Stimulated activated CD4-positive, alpha-beta T cell treated with anti-CD3 and anti-CD28 coated beads, TNF-alpha, amount 100 ng/mL, for 1 hour (primary cell): ENCODE measurements at places on chromosomes 16 and 17.
A peak's percentile ranks its signal among the peaks of the same experiment; 100 is the strongest.

GRCh38 chr17:43044024-43044423 is 19.0 kb downstream of the RND2 start:
- DNase-seq = no peak

DNA sequence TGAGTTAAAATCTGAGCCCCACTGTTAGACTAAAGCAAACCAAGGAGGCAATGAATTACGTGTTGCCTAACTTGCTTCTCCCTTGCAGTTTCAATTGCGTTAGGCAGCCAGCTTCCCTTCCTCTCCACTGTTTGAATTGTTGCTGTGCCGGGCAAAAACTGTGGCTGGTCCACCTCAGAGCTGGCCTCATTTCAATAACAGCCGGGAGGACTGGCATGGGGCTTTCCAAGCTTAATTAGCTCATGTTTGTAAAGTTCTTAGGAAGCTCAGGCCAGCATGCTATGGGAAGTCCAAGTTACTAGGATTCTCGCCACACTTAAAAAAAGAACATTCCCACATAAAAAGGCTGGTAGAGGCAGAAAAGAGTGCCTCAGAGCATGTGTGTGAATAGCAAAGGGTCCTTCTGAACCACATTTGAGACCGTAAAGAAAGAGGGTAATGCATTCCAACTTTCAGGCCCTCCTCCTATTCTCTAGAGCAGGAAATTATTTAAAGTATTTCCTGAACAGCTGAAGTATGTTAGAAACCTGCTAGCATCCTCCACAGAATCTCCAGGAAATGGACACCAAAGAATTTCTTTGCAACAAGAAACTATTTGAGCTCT is 79.0 kb upstream of the SMURF2 start:
- no peak for DNase-seq

- DNase-seq = no peak
Measured at GRCh38 chr17:80043963-80044362, 7.5 kb downstream of the CCDC40 start.

DNA sequence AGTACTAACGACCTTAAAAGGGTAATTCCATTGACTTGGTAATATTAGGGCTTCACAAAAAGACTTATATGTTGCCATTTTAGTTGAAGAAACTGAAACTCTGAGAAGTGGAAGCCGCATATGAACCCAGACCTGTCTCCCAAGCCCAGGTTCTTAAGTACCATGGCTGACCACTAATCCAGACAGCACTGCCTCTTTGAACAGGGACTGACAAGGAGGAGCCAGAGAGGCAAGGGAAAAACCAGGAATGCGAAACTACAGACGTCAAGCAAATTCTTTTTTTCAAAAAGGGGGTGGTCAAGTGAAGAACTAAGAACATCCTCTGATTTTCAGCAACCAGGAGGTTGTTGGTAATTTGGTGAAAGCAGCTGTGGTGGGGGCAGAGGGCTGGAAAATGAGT is 15.2 kb downstream of the CYB5D1 start:
- DNase-seq = no peak

GRCh38 chr17:20987511-20987910 is 55.3 kb downstream of the USP22 start:
- DNase-seq = no peak

- no peak for DNase-seq
Measured at GRCh38 chr16:71460236-71460635, 1.8 kb downstream of the ZNF23 start.

DNA sequence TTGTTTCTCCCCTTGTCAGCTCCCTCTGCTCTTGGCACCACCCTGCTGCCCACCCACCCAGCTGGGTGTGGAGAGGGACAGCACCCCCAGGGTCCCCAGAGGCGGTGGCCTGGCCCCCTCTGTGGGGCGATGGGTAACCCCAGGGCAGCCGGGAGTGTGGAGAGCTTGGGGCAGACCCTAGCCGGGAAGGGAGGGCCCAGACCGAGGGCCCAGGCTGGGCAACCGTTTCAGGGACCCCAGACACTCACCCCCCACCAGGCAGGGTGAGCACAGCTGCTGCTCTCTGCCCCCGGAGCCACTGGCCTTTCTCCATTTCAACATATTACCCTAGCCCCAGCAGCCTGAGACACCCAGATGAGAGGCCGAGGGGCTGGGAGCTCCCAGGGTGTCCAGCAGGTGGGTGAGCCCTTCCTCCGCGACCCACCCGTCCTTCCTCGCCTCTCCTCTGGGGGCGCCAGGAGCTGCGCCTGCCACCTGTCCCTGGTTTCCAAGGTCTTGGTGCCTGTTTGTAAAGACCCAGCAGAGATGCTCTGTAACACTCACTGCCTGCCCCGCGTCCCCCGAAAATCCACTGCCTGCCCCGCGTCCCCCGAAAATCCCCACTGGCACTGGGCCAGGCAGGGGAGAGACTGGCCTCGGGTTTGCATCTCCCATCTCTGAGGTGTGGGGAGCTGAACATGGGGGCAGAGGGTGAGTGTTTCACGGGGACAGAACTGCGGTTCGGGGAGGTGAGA is 45.4 kb downstream of the BAHCC1 start:
- DNase-seq = no peak

- DNase-seq = no peak
Measured at GRCh38 chr17:17111401-17112393, 69.4 kb downstream of the MPRIP start.

DNA sequence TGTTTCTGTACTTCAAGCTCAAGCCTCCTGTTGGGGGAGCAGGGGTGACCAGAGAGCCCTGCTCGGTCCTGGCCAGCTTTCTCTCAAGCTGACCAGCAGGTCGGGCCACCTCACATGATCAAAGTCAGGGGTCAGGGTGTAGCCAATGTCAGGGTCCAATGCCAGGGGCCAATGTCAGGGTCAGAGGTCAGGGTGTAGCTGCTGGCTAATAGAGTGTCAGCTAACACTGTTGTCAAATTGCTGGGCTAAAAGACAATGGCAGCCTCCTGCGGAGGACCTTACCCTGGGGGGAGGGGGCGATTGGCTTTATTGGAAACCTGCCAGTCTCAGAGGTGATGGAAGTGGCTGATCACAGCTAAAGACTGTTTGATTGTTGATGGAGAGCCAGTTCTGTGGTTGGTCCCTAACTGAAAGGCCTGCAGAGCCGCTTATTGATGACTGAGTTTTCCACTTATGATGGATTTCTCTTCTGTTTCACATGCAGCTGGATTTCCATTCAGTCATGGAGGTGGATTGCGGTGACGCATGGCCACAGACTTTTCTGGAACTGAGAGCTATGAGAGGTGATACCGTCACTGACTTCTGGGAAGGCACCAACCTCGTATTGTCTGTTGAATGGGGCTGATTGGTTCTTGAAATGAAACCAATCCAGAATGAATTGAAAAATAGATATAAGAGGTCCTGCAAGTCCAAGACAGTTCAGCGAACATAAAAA is 97.4 kb upstream of the ZFHX3 start:
- DNase-seq = no peak

DNA sequence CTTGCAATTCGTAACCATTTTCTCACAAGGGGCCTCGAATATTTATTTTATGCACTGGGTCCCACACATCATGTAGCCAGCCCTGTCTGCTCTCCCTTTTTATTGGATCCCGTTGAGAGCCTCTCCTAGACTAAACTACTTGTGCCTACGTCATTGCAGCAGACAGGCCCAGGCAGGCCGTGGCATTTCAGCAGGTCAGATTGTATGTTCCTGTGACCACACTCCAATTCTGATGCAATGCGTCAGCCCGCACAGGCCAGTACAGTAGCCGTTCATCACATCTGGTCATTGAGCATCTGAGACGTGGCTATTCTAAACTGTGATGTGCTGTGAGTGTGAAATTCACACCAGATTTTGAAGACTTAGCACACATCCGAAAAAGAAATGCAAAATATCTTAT is 42.2 kb downstream of the ABAT start:
- DNase-seq = no peak

DNA sequence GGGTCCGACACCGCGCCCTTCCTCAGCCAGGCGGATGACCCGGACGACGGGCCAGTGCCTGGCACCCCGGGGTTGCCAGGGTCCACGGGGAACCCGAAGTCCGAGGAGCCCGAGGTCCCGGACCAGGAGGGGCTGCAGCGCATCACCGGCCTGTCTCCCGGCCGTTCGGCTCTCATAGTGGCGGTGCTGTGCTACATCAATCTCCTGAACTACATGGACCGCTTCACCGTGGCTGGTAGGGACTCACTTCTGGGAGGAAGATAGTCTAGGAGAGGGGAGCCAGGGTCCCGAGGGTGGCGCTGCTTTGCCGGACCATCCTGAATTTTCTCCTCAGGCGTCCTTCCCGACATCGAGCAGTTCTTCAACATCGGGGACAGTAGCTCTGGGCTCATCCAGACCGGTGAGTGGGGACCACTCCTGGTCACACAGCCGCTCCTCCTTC is 601 bp downstream of the SPNS1 start:
- DNase-seq = no peak

DNA sequence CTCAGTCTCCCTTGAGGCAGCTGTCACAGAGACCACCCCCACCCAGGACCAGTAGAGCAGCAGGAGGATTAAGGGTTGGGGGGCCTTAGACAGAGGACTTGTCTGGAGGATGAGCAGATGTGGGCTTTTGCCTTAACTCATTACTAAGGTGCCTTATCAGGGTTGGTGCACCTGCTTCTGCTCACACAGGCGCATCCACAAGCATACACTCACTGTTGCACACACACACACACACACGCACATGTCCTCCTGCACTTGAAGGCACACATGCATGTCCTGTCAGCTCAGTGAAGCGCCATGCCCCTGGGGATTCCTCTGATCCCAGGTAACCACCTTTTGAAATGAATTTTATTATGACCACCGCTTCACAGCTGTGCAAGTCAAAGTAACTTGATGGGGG is 1.2 kb downstream of the GFAP start:
- no peak for DNase-seq

DNA sequence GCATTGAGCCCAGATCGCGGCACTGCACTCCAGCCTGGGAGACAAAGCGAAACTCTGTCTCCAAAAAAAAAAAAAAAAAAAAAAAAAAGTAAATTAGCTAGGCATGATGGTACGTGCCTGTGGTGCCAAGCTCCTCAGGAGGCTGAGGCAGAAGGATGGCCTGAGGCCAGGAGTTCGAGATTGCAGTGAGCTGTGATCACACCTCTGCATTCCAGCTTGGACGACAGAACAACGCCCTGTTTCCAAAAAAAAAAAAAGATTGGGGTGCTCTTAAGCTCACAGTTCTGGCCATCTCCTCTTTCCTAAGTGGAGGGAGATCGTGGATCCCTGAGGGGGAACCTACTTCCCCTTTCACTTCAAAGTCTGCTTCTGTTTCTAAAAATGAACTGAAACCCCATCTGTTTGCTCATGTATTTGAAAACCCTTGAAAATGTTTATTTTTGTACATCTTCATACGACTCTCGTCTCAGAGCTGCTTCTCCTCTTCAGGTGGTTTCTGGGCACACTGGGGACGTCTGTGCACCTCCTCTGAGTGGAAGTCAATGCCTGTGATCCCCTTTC is 138.8 kb downstream of the PRKCA start:
- DNase-seq = no peak

DNA sequence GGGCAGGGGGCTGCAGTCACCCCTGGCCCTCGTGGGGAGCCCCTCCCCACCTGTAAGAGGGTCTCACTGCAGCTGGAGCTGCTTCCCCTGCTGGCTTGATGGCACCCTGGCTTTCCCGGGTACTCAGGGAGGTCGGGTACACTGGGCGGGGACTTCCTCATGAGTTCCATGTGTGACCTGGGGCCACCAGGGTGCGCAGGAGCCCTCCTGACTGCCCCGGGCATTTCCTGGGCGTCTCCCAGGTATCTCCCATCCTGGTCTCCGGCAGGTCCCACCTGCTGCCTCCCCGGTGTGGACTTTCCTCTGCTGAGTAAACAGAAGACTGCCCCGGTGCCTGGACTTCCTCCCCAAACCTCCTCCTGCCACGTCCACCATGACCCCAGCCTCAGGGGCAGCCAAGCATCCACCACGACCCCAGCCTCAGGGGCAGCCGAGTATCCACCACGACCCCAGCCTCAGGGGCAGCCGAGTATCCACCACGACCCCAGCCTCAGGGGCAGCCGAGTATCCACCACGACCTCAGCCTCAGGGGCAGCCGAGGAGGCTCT is 40.9 kb downstream of the CBFA2T3 start:
- no peak for DNase-seq

DNA sequence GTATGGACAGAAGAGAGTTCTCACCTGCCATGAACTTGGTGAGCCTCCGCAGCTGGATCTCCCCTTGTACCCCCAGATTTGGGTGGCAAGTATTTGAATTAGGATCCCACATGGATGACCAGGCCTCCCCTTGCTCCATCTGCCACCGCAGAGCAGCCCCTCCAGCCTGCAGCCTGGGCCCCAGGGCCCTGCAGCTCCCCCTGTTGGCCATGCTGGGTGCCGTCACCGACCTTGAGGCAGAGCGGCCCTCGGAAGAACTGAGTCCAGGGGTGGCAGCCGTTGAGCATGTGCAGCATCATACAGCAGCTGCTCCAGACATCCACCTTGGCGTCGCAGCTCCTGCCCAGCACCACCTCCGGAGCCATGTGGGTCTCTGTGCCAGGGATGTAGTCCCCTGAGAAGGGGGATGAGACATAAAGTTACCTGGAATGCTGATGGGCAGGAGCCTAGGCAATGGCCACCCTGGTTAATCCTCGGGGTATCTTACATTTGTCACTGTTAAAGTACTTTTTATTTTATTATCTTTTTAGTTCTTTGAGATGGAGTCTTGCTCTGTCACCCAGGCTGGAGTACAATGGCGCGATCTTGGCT is 9.0 kb upstream of the SPATA32 start:
- DNase-seq = no peak

GRCh38 chr16:57838161-57838560 is 35.9 kb upstream of the KIFC3 start:
- no peak for DNase-seq

- DNase-seq = no peak
Measured at GRCh38 chr17:2867441-2868424, 71.5 kb downstream of the RAP1GAP2 start.

GRCh38 chr16:68737730-68738629 is 888 bp downstream of the CDH1 start:
- DNase-seq = no peak

GRCh38 chr16:51658531-51658930 is 507.5 kb upstream of the SALL1 start:
- DNase-seq = no peak

DNA sequence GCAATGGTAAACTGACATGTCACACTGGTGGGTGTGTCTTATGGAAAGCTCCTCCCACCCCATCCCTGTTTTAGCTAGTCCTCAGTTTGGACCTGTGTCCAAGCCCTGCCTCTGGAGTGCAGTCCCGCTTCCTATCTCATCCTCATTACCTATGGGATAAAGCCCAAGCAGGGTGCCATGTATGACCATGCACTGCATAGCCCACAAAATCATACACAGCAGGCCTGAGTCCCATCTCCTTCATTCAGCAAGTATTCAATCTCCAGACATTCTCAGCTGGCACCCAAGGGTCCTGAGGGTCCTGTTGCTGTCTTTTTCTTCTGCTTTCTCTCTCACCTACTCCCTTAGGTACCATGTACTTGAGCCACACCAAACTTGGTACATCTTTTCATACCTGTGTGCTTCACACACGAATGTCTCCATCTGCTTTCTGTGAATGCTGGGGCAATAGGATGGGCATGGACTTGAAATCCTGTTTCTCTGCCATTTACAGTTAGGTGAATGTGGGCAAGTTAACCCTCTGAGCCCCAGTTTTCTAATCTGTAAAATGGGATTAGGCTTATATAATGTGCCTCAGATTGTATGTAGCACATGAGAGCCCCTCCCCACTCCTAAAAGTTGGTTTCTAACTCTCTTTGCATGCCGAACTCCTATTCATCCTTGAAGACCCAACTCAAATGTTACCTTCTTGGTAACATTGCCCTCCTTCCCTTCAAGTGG is 28.5 kb downstream of the TNS4 start:
- no peak for DNase-seq

GRCh38 chr16:89560378-89561141 is at the start of gene RPL13:
Gene RPL13 (plus strand): TSS chr16:89560682. CDS start chr16:89560960, 278 bp downstream.
- DNase-seq = peak; percentile 81

GRCh38 chr17:81043725-81044427 is 8.9 kb downstream of the BAIAP2 start:
- no peak for DNase-seq
